ENCODE measurements at places on chromosomes 2 and 18. TPM values are rescaled to one million over a fixed set of nuclear protein-coding genes. Genes with fewer than 3 reads are reported as not detected.

GRCh38 chr2:8598295-8599165 is 83.3 kb upstream of the ID2 start:
- no peaks in the 10 kb centered on the region for H3K27me3 ChIP-seq
- H3K27ac ChIP-seq = no peak overlapping the region
- no peaks in the 10 kb centered on the region for H3K4me1 ChIP-seq
- no peak for DNase-seq

DNA sequence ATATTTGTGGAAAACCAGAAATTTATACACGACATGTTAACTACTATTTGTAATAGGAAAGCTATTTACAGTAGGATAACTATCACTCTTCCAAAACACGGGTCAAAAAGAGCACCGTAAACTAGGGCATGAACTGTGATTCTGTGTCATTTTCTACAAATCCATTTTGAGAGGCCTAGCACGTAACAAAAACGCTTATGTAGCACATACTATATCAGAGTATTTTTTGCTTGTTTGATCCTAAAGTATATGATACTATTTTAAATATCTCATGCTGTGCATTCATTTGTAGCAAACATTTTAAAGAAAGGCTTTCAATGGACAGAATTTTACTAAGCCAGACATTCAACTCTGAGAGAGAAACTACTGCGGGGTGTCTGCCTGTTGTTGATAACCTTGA is 45.1 kb downstream of the WDFY1 start:
- no peaks in the 10 kb centered on the region for H3K27me3 ChIP-seq
- no peak overlapping the region for H3K27ac ChIP-seq
- no peaks in the 10 kb centered on the region for H3K4me1 ChIP-seq
- DNase-seq = no peak

- H3K4me1 ChIP-seq = no peaks in the 10 kb centered on the region
- H3K27me3 ChIP-seq = no peaks in the 10 kb centered on the region
- no peak overlapping the region for H3K27ac ChIP-seq
- no peak overlapping the region for H3K4me3 ChIP-seq
Measured at GRCh38 chr2:56199492-56199891, 15.7 kb downstream of the CCDC85A start.

GRCh38 chr2:42804338-42804737 is 12.0 kb upstream of the HAAO start:
- H3K4me3 ChIP-seq = no peak overlapping the region
- no peak for DNase-seq
- peaks cover 5% of the 10 kb centered on the region for H3K4me1 ChIP-seq
- H3K36me3 ChIP-seq = no peaks in the 10 kb centered on the region
- no peak overlapping the region for H3K27ac ChIP-seq
- no peaks in the 10 kb centered on the region for H3K27me3 ChIP-seq

DNA sequence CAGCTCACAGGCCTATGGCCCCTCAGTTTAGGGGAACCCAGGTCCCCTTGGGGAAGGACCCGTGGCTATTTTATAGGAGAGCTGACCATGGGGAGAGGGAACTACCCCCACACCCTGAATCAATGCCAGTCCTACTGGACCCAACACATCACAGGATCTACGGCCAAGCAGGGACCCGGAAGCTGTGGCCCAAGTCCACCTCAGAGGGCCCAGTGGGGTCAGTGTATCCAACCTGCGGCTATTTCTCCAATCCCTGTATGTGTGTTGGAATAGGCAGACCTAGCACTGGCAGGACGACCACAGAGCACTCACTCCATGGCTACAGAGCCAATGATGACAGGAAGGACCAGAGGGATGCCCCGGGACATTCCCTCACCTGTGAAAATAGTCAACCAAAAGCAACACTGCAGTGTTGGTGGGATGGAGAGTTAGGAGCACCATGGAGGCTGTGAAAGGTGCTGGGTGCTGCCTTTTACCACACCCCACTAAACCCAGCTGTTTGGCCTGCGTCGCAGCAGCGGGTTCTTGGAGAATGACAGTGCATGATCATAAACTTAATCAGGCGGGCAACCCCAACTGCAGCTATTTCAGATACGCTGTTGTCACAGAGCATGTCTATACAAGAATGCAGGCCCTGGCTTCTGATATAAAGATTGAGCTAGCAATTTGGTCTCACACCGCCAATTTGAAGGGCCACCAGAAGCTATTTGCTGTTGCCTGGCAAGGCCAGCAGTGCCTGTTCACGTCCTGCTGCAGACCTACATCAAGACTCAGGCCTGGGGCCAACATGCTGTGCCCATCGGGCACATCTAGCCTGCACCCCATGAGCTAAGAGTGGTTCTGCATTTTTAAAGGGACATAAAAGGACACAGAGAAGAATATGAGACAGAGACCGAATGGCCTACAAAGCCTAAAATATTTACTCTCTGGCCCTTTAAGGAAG is 110.4 kb downstream of the EIPR1 start:
- no peaks in the 10 kb centered on the region for H3K27me3 ChIP-seq
- H3K4me1 ChIP-seq = no peaks in the 10 kb centered on the region
- H3K4me3 ChIP-seq = no peak overlapping the region
- H3K27ac ChIP-seq = no peak overlapping the region

CERKL gene
- polyA plus RNA-seq = not detected

SLC9A4 gene
- not detected for polyA plus RNA-seq

GTF3C2 gene
- 17.8 TPM for polyA plus RNA-seq

PROKR1 gene
- polyA plus RNA-seq = 0.08 TPM
